ENCODE measurements at places on chromosomes 16 and 17.

GRCh38 chr16:3606441-3606840 lies 5.0 kb downstream of the SLX4 start:
- DNase-seq, result no peak

GRCh38 chr17:48908853-48909394 lies 717 bp downstream of the UBE2Z start:
- peak; percentile 85 for DNase-seq

GRCh38 chr16:7150230-7150629 lies 182.4 kb upstream of the RBFOX1 start:
- DNase-seq, result no peak

DNA sequence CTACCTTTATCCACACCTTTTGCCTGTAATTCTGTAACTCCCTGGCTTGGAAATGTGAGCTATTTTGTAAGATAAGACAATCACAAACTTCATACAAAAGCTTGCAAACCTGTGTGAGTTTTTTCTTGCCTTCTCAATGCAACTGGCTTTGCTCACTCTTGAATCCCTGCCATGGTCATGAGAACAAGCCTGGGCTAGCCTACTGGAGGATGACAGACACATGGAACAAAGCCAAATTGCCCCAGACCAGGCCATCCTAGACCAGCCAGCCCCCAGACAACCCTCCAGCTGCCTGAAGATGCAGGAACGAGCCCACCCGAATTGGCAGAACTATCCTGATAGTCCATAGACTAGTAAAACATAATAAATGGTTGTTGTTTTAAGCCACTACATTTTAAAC lies 466.6 kb upstream of the ERCC4 start:
- DNase-seq, result no peak

GRCh38 chr17:9368631-9369030 lies 207.0 kb downstream of the STX8 start:
- DNase-seq, result peak; percentile 5

DNA sequence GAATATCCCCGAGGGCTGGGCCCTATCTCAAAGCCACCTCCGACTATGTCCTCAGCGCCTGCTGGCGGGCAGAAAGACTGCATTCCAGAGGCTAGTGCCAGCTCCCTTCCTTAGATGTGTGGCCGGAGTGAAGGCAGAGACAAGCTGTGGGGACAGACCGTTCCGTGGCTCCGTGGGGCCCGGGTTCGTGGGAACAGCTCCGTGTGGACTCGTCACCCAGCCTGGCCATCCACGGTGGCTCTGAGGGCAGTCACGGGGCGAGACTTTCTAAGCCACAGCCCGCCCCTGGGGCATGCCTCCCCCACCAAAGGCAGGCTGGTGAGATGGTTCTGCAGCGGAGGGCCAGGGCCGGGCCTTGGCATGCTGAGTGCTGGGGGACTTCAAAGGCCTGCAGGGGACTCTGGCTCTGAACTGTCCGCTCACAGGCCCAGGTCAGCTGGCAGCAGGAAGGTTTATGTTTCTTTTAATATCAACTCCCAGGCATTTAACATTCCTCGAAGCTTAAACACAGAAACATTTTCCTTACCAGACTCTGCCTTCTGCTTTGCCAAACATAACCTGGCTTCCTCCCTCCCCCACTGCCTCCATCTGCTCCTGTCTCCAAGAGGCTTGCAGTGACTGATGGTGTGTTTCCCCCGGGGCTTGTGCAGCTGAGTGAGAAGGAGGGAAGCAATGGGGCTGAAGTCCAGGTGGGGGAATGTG lies 50.4 kb downstream of the TIMM22 start:
- peak; percentile 90 for DNase-seq

Data from IMR-90 (cell line).